Right lobe of liver (tissue), 6 donors: ENCODE measurements at places on chromosomes 6 and 20. TPM values are rescaled to one million over a fixed set of nuclear protein-coding genes. Genes with fewer than 3 reads are reported as not detected.

DNA sequence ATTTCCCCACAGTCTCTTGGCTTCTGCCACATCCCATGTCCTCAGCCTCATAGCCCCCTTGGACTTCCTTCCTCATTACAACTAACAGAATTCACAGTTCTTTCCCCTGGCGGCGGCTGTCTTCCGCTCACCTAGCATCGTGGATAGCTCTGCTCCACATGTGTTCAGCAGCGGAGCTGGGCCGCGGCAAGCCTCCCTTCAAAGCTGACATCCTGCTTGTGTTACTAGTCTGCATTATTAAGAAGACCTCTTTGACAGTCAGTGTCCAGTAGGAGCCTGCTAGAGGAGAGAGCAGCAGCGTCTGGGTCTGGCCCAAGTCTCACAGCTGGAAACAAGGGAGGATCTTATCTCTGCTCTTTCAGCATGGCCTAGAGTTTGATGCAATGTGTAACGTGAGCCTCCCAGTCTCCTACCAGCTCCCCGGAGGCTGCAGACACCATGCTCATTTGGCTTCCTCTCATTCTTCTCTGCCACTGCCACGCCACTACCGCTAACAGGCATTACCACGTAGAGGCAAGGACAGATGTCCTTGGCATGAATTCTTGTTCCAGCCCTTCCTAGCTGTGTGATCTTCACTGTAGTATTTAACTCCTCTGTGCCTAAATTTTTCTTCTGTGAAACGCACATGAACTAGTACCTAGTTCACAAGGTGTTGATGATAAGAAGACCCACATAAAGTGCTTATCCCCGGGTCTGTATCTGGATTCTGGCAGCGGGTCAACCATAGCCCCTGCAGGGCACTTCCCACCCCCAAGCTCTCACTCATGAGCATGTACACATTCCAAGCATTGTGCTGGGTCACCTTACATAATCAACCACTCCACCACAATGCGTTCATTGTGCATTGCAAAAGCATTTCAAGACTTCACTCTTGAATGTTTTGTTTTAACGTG is 107.1 kb upstream of the BACH2 start:
- DNase-seq, result no peak

- no peak for DNase-seq
Observed at GRCh38 chr6:68559070-68559469, 76.0 kb upstream of the ADGRB3 start.

GRCh38 chr6:142879527-142879926 is 65.4 kb downstream of the HIVEP2 start:
- DNase-seq, result no peak

DNA sequence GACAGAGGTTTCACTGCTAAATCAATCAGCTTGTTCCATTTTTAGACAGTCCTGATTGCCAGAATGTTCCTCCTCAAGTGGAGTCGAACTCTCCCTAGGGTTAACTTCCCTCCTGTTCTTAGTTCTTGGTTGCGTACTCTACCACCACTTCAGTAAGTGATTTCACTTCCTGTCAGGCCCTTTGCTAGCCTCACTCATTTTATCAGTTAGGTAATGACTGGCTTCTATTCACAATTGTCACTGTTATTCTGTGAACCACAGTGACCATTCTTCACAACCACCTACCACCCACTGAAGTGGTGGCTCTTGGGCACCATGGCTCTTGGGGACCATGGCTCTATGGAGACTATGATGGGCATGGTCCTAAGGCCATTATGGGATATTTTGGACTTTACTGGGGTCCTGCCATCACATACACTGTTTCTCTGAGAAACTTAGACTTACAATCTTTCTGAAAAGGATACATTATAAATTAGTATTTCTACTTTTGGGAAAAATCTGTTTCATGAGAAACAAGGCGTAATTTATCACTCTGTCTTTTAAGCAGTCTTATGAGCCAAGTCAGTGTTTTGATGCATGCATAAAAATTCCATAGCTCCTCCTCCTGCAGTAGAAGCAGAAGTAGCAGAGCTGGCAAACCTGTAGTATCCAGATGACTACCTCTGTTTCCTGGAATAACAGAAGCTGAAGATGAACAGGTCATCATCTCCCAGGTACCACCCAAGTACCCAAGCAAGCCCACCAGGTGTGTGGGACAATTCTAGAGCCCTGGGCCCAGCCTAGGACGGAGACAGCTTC is 66.3 kb downstream of the ATXN1 start:
- DNase-seq, result no peak

DNA sequence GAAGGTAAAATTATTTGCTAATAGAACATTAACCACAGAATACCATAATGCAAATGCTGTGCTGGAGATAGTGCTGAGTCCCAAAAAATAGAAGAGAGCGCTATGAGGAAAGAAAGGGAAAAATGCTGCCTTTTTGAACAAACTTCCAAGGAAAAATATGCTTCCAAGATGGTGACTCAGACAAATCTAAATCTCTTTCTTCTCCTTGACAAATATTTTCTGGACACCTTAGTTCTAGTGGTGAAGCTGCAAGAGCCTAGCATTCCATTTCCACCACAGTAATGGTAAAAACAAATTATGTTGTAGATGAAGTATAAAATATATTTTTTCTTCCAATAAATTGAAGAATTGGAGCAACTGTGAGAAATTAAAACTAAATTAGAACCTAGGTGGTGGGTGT is 155.6 kb upstream of the TBX18 start:
- DNase-seq, result no peak

- no peak for DNase-seq
Observed at GRCh38 chr20:58251979-58252591, 23.6 kb upstream of the ANKRD60 start.

DNA sequence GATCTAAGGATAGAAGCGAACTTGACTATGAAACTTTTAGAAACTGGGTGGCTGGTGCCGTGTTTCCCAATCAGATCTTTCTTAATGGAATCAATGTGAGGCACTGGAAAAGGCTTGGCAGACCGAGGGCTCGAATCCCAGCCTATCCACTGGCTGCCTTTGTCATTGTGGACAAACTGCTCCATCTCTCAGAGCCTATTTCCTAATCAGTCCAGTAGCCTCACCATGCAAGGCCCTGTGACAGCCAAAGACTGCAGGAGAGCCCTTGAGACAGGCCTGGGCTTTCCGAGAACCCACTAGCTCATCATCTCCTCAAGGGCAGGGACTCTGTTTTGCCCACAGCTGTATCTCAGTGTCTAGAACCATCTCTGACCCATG is 43.4 kb downstream of the SPDEF start:
- no peak for DNase-seq

GRCh38 chr6:101517632-101518031 is 124.1 kb downstream of the GRIK2 start:
- no peak for DNase-seq

DNA sequence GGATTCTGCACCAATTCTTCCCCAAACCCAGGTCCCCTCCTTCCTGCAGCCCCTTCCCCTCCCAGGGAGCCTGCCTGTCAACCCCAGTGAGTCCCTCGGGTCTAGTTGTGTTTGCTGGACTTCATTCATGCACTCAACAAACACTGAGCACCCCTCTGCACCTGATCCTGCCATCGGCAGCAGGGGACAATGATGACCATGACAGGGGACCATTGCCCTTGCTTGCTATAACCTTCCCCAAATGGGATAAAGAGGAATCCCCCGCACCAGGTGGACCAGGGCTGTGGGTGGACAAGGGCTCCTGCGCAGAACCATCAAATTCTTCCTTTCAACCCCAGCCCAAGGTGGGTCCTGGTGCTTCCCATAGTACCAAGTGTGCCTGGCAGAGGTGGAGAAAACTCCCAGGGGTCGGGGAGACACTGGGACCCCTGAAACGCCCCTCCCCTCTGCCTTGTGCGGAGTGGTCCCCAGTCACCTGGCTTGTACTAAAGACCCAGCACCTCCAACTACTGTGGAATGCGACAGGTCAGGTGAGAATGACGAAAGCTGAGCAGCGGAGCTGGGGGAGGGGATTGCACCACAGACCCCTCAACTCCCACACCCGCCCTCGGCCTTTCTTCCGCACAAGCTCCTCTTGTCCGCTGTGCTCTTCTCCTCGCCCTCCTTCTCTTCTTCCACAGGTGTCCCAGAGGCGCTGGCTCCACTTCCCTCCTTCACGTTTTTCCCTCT is 119.9 kb upstream of the ZNF217 start:
- DNase-seq, result no peak

Gene COL19A1
- 0.18 TPM for total RNA-seq

Gene ASIP
- not detected for total RNA-seq
